ENCODE measurements at places on chromosomes 7 and 10.

GRCh38 chr10:59991661-59992060, 85.3 kb upstream of the CCDC6 start:
- DNase-seq: no peak

- DNase-seq: no peak
These were observed 87.9 kb downstream of the HIF1AN start for GRCh38 chr10:100623521-100624230.

DNA sequence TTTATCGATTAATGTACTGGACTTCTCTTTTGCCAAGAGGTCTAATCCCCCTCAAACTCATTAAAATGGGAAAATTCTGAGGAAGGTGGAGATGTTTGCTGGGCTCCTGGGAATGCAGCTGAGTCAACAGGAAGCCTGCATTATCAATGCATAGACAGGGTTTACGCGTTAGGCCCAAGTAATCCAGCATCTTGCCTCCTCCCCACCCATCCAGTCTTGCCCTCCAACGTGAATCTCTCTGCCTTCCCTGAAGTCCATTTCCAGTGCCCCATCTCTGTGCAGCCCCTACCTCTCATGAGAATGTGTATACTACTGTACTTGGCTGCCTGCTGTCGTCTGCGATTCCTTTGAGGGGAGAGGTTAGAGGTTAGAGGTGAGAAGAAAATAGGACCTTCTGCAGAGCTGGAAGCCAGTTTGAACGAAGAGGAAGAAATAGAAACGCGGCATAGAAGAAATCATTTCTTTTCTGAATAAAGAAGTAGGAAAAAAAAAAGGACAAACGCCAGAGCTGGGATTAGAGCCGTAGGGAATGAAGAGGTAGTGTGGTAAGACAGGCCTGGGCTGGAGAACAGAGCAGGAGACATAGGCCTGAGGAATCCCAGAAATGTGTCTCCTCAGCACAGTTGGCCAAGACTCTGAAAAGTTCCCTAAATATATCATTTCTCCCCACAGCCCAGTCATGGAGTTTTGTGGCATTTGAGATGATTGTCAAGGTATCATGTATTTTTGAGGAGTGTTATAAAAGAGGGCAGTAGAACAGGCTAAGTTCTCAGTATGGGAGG, 75.6 kb downstream of the MYOF start:
- DNase-seq: no peak

DNA sequence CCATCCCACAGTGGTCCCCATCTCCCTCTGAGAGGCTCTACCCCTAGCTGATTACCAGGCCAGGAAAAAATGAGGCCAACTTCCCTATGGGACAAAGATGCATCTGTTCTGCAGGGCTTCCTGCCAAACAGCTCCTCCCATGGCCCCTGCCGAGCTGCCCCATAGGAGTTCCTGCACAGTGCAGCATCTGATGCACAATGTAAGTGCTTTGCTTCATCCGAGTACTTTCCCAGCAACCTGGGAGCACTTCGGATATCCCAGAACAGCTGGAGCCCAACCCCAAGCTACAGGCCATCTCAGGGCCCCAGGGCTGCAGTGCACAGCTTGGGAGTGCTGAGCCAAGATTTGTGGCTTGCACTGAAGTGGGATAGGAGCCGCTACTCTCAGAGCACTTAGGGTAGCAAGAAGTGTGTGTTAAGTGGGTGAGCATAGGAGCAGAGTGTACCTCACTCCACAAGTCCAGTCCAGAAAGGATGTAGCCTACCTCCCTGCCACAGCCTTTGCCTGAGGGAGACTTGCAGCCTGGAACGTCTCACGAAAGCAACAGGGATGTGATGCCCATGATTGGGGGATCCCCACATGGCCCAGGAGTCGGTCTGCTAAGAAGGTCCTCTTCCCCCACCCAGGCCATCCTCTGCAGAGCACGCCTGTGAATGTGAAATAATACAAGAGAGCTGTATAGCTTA, 209.6 kb upstream of the VWC2 start:
- no peak for DNase-seq

- DNase-seq: no peak
These were observed 61.4 kb downstream of the ABI1 start for GRCh38 chr10:26799342-26799741.

DNA sequence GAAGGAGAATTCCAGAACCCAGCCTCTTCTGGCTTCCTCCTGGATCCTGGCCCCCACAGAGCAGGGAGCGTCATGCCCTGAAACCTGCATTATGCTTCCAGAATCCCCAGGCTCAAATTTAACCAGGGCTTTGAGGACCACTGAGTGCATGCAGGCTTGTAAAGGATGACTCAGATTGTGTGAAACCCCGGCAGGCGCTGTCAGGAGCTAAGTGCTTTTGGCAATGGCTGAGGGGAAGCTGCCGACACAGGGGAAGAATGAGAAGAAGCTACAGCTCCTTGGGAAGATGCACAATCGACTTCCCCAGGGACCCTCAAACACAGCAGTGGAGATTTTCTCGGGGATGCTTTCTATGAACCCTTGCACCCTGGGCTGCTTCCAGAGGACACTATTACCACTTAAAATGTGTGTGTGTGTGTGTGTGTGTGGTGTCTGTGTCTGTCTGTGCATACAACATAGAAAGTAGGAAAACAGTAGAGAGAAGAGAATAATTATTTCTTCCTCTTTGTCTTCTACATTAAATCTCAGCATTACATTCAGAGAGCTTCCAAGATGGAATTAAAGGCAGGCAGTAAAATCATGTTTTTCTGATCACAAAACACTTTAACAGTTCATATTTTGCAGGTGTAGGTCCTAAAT, 183.5 kb upstream of the INHBA start:
- DNase-seq: no peak

GRCh38 chr10:70359017-70359550, 23.3 kb downstream of the LRRC20 start:
- no peak for DNase-seq

GRCh38 chr10:6507311-6507710, 72.8 kb downstream of the PRKCQ start:
- DNase-seq: no peak

DNA sequence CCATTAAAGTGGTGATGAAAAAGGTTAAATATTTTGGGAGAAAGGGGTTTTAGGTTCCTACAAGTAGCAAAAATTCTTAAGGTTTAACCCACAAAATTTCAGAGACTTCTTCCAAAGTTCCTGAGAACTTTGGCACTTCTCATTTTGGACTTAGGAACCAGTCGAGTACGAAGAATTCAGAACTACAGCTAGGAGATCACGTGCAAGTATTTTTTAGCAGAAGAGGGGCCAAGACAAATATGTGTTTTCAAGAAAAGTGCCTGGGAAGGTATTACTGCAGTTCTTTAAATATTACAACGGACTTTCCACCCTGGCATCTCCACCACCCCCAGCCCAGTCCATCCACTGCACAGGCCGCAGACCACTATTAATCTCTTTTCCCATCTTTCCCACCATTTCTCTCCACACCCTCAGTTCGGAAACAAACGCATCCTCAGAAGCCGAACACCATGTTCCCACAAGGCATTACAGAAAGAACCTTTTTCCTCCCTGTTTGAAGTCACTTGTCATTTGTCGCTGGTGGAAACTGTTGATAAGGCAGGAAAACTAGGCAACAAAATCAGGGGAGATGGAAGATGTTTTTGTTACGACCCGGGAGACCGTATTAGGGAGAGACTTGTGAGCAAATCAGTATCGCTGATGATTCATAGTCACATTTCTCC, 7.1 kb downstream of the INHBA start:
- no peak for DNase-seq

GRCh38 chr10:76628801-76629200, 1008.8 kb downstream of the KCNMA1 start:
- no peak for DNase-seq

GRCh38 chr7:133883591-133883990, 243.5 kb upstream of the LRGUK start:
- DNase-seq: no peak

GRCh38 chr7:1968397-1969111, 264.2 kb downstream of the MAD1L1 start:
- no peak for DNase-seq

DNA sequence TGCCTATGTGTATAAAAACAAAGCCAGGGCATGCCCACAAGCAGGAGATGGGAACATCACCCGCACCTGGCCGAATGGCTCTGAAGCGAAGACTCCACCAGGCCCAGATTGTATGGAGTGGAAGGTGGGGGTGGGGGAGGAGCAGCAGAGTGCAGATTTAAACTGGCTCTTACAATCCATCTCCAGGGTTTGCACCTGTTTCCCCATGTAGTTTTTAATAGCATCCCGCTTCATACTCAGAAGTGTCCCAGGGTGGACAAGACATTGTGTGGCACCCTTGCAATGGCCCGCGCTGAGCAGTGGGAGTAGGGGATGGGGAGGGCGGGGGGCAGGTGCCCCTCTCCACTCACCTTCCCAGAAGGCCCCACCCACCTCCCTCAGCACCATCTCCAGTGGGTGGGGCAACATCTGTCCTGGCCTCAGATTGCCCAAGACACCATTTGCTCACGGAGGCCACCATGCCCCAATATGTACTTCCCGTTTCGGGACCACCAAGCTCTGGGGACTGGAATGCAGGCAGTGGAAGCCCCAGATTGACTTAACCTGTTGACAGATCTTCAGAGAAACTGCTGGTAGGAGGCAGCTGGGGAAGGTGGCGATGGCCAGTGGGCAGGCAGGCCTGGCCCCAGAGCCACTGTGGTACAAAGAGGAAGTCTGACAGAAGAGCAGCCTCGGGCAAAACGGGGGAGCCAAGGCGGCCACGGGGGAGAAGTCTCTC, 23.0 kb downstream of the VSIR start:
- DNase-seq: no peak

DNA sequence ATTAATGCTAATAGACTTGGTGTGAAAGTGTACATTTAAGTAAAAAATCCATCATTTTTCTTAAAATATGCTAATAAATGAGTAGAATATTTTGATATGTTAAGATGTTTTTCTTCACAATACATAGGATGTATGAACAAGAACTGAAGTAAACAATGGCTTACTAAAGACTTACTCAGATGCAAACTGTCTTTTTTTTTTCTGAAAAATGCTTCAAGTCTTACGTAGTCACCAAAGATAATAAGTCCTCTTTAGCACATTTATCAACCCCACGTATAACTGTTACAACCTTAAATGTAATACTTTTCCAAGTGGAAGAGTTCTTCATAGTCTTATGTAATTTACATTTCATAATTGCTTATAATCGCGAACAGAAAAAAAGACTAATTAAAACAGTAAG, 54.8 kb downstream of the MDFIC start:
- DNase-seq: no peak

- DNase-seq: no peak
These were observed 18.9 kb downstream of the JMJD1C start for GRCh38 chr10:63446716-63447440.

DNA sequence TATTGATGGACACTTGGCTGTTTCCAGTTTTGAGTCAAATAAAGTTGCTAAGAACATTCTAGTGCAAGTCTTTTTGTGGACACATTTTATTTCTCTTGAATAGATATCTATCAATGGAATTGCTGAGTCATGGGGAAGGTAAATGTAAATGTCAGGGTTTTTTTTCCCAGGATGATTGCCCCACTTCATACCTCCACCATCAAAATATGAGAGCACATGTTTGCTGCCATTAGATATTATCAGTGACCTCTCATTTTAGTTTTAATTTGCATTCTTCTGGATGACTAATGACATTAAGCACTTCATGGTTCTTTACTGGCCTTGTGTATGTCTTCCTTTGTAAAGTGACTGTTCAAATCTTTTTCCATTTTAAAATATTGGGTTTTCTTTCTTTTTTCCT, 45.7 kb downstream of the PAPSS2 start:
- DNase-seq: no peak

DNA sequence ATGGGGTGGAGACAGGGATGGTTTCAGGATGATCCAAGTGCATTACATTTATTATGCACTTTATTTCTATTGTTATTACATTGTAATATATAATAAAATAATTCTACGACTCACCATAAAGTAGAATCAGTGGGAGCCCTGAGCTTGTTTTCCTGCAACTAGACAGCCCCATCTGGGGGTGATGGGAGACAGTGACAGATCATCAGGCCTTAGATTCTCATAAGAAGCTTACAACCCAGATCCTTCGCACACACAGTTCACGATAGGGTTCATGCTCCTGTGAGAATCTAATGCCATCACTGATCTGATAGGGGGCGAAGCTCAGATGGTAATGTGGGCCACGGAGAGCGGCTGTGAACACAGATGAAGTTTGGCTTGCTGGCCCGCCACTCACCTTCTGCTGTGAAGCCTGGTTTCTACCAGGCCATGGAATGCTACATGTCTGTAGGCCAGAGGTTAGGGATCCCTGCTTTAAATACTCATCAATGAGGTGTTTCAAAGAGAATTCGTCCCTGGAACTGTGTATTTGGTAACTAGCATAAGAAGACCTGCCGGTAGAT, 21.2 kb upstream of the PRKCQ start:
- DNase-seq: no peak

Measured in NCI-H1694 treated with DMSO at 0.1 percent for 48 hours (cell line).